ENCODE measurements at places on chromosomes 5 and 9.

DNA sequence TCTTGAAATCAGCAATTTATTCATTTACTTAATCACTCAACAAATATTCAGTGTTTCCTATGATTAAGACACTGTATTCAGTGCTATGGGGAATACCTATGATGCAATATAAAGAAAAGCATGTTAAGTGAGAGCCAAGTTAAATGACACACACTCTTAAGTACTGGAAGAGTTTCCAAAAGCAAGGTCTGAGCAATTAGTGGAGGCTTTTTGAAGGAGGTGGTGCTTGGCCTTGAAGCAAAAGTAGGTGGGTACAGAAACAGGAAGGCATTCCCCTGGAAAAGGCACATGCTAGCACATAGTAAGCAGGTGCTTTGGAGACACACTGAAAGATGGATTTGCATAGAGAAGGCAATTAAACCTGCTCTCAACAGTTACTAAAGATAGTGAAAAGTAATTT, 4.0 kb downstream of the TSLP start:
- DNase-seq = no peak

- no peak for DNase-seq
These were observed 774.7 kb upstream of the EDIL3 start for GRCh38 chr5:85159395-85159794.

DNA sequence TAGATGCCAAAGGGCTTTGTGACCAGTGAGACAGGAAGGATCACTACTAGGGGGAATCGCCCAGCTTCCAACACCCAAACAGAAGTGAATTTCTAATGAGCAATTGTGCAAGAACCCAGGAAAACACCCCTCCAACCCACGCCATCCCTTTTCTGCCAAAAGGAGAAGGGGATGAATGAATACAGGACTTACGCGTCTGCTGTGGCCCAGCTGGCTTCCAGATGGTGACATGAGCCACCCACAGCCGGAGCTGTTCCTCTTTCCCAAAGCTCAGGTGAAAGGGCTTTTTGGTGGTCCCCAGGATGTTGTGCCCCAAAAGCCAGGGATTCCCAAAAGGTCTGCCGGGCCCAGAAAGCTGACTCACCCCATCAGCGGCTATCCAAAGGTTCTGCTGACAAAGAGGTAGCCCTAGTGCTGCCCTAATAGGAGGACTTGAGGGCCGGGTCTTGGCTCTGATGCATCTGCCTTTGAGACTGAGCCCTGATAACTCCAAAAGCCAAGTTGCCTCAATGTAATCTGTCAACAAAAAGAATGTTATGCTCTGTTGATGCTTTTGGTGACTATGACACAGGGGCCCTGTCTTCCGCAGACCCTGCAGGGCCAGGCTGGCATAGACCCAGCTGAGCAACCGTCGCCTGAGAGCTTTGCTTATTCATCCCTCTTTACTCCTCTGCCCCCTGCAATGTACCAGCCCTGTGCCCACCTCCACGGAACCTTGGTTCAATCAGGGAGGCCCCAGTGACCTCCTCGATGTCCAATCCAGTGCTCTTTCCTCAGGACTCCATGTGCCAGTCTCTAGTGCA, 14.5 kb downstream of the GSN start:
- DNase-seq = no peak

DNA sequence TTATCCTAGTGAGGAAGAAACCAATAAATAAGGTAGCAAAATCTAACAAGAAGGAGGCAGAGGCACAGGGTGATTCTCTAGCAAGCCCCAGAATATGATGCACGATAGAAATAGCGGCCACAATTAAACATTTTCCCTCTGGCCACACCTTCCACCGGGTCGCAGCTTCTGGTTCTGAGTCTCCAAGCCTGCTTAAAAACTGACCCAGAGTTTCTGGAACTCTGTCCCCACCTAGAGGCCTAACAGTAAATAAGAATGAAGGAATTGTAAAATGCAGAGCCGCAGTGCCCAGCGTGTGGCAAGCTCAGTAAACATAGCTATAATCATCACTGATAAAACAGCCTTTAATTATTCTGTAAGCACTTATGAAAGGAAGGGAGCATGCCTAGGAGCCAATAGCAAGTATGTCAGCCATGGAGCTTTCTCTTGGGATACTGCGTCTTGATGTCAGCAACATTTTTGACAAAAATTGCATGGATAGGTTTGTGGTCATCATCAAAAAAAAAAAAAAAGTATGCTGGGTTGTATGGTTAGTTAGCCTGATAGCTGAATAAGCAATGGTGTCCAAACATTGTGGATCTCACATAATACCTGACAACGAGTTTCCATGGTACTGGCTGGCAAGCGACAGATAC, 465.5 kb downstream of the DNAH5 start:
- no peak for DNase-seq

DNA sequence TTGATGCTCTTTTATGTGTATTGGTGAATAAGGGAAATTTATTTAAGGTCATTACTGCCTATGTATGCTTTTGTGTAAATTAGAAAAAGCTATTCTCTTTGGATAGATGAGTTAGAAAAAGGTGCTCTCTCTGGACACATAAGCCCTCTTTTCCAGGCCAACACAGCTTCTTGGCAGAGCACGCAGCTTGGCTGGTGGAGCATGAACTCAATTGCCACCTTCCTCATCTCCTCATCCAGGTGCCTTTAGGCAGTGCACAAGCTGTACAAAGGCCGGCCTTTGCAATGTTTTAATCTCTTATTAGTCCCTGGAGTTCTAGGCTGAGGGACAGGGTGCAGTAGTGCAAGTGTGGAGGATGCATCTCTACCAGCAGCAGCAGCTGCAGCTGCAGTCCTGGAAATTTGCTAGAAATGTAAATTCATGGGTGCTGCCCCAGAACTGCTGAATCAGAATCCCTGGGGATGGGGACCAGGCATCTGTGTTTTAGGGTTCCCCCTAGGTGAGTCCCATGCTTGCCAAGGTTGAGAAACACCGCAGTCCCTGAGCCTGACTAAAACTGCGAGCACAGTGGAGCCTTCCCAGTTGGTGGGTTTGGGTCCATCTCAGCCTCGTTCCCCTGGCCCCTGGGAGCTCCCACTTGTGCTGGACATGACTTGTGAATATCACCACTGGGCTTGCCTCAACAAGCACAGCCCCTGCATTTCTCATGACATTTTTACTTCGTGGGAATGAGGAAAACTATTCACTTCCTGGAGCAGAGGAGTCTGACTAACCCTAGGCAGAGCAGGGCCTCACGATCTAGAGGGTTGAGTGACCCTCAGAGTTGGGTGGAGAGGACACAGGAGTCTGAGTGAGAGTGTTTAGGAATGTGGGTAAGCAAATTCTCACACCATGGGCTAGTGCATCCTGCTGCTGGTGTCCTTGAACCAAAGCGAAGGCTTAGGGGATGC, 272.3 kb downstream of the ZSWIM6 start:
- DNase-seq = no peak

DNA sequence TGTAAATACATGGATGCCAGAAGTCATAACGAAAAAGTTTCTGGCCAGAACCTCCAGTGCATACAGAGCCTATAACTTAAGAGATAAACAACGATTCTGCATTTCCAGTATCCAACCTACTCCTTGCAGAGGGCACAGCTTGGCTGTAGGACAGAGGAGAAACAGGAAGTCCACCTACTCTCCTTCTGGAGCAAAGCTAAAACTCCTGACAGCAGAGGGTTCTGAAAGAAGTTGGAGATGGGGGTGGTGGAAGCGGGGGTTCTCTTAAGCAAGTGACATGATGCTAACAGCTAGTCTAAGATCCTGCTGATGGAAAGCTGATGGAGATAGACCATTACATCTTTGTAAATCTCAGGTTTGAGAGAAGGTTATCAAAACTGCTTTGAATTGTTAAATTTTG, 35.5 kb upstream of the CTNNAL1 start:
- DNase-seq = no peak

GRCh38 chr5:39195198-39195826, 24.1 kb downstream of the FYB1 start:
- no peak for DNase-seq

DNA sequence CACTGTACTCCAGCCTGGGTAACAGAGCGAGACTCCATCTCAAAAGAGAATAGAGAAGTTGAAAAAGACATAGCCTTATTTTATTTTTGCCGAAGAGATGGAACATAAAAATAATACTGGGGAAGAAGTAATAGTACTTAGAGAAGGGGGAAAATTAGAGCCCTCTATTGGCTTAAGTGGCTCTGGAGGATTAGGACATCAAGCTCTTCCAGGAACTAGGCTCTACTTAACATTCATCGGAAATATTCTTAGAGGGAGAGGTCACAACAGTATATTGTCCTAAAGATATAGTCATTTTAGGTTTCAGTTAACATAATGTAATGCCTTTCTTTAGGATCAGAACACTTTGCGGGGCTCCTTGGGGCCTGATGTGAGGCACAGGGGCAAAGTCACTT, 86.0 kb upstream of the PLPP1 start:
- no peak for DNase-seq

DNA sequence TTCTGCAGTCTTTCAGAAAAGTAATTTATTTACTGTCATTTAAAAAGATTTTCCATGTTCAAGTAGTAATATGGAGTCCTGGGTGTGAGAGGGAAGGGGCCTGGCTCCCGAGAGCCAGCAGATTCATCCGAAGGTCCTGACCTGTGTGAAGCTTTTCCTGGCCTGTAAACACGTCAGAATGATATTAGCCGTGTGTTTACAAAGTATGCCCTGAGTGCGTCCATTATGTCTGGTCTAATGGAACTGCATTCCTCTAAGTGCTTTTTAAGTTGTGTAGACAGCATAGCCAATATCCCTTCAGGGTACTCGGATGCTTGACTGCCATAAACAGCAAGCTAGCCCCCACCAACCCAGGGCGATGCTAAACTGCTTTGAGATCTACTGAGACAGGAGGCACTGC, 495.2 kb downstream of the AGTPBP1 start:
- no peak for DNase-seq

DNA sequence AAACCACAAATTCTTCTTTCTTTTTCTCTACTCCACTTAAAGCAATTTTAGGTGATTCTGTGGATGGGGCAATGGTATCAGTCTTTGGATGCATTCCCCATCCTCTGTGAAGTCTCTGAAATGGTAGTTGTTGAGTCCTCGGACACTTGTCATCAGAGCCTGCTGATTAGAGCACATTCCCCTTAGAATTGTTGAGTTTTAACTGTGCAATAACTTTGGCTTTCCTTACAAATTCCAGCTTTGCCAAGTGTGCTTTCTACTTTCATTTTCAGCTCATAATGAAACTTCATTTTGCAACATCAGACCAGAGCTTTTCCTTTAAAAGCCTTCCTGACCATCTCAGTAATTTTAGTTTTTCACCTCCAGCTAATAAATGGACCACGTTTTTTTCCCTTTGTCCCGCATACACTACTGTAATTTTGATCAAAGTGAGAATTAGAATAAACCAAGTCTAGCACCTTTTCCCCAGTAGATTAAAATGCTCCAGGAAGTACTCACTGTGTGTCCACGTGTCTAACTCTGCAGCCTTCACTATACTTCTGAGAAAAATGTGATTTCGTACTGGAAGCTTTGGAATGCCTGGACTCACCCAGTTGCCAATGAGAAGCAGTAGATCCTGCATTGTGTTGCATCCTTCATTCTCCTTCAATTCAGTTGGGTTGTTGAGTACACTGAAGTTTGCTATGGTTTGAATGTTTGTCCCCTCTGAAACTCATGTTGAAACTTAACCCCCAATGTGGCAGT, 135.6 kb downstream of the NTRK2 start:
- no peak for DNase-seq

- DNase-seq = no peak
These were observed 5.8 kb upstream of the SOWAHA start for GRCh38 chr5:132807163-132807838.

GRCh38 chr9:87712801-87713277, 13.1 kb upstream of the CTSL start:
- no peak for DNase-seq

DNA sequence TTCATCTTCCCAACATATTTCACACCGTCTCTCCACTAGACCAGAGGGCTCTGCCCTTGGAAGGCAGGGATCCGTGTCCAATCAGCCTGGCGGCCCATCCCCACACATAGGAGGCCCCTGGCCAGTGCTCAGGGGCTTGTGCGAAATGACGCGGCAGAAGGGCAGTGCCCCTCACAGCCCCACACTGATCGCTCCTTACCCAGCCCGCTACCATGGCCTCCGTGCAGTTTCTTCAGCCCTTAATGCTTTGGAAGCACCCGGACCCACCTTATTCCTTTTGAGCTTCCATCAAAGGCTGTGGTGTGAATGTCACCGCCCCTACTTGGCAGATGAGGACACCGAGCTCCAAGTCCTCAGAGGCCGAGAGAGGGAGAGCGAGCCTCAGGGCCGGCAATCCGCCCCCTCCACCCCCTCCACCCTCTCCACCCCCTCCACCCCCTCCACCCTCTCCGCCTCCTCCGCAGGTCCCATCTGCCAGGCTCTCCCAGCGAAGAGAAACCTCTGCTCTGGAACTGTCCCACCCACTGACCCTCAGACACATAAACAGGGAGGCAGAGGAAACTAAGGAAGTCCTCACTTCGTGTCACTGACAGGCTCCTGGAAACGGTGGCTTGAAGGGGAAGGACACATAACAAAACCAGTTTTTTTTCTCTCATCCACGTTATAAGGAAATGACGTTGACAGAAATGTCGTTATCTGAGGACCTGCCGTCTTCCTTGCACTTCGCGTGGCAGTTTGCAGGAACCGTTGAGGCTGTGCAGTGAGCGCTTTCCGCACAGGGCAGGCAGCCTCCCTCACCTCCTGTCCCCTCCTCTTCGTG, 13.9 kb downstream of the QSOX2 start:
- DNase-seq = no peak

Data from mesothelial cell of epicardium (in vitro differentiated cells).